ENCODE measurements at places on chromosomes 5 and 9.
A peak's percentile ranks its signal among the peaks of the same experiment; 100 is the strongest.

DNA sequence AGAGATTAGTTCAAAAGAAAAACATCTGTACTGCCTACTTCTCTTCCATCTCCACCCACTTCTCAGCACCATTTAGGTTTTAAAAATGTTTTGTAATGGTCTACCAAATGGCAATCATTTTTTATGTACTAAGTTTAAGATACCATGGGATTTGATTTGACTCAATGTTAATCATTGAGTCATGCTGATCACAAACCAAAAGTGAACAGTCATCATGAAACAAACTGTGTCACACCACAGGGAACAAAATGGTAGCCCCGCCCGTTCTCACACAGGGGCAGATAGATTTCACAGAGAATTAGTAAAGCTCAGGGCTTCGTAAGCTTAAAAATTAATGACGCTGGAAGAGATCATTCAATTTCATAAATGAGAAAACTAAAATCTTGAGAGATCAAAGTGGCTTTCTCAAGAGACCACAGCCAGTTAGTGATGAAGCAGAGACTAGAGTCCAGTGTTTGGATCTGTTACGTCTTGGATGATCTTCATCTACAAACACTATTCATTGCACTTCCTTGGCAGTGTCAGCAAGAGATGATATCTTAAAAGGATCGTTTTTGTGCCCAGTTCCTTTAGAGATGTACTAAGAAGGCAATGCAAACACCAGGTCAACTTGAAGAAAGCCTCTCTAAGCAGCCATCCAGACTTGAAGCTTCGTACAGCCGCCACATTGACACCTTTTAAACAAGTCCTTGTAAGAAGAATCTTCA is 33.9 kb upstream of the TRIO start:
- DNase-seq = no peak

GRCh38 chr5:113161806-113162205 is 185.2 kb downstream of the DCP2 start:
- no peak for DNase-seq

DNA sequence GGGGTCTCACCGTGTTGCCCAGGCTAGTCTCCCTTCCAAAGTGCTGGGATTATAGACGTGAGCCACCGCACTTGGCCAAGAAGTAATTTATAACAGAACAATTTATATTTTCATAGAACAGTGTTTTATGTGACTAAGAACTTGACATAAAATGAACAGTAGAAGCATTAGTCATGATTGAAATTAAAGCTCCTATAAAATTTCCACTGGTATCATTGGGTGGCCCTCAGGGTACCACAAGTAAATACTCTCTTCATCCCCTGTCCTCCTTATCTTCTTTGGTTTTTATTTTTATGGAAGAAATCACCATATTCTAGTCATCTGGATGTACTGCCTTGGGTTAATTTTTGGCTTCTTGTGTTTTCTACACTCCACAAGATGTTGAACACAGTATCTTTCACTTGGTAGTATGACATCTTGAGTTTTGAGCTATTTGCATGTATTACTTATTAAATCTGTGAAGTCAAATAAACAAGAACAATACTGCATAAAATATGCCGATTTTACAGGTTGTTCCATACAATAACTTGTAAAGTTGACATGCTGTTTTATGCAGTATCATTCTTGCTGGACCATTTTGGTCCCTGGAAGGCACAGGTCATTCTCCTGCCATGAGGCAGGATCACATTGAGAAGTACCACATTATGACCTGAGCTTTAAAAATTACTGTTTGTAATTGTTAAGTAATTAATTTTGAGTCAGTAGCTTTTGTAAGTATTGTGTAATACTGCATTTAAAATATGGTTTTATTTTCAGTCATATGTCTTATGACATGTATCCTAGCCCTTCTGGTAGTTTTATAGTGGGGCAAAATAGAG is 24.4 kb downstream of the LMNB1 start:
- no peak for DNase-seq

DNA sequence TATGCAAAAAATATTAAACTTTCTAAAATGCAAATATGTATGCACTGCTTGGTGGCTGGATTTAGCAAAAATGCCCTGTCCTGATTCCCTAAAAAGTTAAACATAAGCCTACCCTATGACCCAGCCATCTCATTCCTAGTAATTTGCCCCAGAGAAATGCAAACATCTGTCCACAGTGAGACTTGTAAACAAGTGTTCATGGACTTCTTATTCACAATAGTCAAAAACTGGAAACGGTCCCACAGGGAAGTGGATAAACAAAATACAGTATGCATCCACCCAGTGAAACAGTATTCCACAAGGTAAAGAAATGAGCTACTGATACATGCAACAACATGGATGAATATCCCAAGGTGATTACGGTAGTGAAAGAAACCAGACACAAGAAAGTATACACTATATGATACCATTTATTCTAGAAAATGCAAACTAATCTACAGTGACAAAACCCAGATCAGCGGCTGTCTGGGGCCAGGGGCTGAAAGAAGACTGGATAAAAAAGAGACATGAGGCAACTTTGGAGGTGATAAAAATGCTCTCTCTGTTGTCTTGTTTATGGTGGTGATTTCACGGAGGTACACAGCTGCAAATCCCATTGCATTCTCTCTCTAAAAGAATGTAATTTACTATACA is 277.3 kb downstream of the GLIS3 start:
- no peak for DNase-seq

- DNase-seq = peak; percentile 58
These were observed 82.3 kb downstream of the SECISBP2 start for GRCh38 chr9:89400403-89401116.
